ENCODE measurements at places on chromosomes 6 and 20.
A peak's percentile ranks its signal among the peaks of the same experiment; 100 is the strongest.

DNA sequence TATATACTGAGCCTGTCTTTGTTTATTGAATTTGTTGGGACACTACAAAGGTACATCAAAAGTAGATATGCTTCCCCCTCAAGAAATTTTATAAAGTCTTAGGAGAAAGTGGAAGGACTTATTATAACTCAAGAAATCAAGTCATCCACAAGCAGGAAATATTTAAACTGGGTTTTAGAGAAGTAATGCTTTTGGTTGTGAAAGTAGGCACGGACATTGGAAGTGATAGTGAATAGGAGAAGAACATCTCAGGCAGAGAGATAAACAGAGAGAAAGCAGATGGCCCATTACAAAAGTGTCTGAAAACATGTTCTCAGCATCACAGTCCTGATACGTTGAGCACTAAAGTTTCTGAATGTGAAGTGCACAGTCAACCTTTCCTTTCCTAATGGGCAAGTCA is 415.6 kb upstream of the RNF217 start:
- no peak for DNase-seq

DNA sequence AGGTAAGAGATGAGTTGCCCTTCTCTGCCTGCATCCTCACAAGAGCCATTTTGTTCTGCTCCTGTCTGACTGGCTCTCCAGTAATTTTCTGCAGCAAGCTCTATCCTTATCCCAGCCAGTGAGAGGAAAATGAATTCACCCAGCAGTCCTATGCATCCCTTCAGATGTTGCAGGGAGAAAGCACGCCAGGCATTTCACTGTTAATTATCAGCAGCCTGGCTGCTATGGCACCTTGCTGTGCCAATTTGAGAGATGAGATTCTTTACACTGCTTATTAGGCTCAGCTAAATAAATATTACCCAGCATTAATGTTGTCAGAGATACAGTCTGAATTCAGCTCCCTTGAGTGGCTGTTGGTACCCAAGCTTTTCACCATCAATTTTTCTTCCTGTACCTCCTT is 61.1 kb upstream of the SNAP25 start:
- DNase-seq = no peak

DNA sequence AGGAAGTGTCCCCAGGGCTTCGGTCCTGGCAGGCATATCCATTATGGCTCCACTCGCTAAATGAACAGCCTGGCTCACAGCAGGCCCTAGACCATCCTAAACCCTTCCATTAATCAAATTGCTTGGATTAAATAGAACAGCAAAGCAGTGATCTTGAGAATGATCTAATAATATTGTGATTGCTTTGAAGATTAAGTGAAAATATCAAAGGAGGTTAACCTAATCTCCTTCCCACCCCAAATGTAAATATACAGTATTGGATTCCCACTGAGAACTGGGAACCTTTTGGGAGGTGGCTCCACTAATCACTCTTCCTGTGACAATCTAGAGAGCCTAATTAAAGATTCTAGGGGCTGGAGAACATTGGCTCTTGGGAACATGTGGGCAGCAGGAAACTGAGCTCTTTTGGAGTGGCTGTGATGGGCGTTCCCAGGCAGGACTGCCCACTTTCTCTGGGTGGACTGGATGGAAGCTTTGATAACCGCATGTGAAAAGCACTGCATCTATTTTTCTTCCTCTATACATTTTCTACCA is 68.3 kb upstream of the FRMD1 start:
- DNase-seq = no peak

GRCh38 chr20:7836076-7836475 is 104.2 kb downstream of the HAO1 start:
- no peak for DNase-seq

DNA sequence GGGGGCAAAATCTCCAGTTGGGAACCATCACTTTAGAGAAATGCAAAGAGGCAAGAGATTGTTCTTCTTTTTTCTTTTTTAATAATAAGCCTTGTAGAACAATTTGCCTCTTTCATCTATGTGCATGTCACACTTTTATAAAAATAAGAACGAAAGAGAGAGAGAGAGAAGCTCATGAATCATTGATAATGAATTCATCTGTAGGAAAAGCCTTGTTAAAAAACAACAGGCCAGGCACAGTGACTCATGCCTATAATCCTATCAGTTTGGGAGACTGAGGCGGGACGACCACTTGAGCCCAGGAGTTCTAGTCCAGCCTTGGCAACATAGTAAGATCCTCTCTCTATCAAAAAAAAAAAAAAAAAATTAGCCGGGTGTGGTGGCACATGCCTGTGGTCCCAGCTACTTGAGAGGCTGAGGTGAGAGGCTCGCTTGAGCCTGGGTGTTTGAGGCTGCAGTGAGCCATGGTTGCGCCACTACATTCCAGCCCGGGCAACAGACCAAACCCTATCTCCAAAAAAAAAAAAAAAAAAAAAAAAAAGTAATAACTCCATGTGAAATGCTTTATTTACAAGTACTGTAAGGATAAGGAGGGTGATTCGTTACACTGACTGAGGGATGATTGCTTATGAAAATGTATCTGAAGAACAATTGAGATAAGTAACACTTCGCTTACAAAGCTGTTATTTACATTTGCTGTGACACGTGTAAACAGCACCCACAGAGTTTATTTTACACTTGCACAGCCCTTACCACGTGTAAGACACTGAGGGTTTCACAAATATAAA is 6.0 kb downstream of the CCN5 start:
- peak; percentile 75 for DNase-seq

DNA sequence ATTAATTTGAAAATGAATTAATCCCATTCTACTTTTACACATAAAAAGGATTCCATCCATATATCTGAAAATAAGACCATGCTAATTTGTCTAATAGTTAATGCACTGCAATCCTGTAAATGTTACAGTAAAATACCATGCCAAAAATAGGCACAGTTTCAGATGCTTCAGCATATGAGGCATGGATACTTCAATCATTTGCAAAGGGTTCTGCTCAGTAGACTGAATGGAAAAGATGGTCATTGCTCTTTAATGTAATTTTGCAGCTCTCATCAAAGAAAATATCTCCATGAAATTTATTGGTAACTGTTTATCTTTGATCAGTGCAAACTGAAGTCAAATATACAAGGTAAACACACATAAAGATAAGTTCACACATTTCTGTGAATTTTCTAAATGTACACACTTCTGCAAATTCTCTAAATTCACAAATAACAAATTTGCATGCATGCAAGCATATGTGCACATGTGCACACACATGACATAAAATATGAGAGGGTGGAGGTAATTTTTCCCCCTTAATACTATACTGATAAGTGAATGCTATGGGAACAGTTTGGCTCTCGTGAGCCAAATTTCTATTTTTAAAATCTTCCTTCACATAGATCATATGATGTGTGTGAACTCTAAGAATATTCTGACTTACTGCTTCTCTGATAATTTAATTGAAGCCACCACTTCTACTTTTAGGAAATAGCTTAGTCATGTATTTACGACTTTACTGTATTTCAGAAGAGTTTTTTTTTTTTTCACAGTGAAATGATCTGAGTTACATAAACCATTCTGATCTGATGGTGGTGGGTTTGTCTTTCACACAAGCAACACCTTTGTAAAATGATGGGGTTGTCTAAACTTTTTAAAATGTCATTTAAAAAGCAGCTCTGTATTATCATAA is 996.8 kb upstream of the CITED2 start:
- no peak for DNase-seq

GRCh38 chr6:112429226-112429625 is 82.1 kb downstream of the RFPL4B start:
- no peak for DNase-seq

Data from right atrium auricular region (tissue), 2 donors.